Stimulated activated CD8-positive, alpha-beta memory T cell treated with anti-CD3 and anti-CD28 coated beads, Interleukin-4, amount 100 ng/mL, for 4 hours (primary cell): ENCODE measurements at places on chromosomes 4 and X.

GRCh38 chr4:155526452-155527169 lies 140.0 kb upstream of the GUCY1A1 start:
- no peak for DNase-seq

GRCh38 chrX:150216716-150217115 lies 146.4 kb upstream of the MAMLD1 start:
- no peak for DNase-seq

DNA sequence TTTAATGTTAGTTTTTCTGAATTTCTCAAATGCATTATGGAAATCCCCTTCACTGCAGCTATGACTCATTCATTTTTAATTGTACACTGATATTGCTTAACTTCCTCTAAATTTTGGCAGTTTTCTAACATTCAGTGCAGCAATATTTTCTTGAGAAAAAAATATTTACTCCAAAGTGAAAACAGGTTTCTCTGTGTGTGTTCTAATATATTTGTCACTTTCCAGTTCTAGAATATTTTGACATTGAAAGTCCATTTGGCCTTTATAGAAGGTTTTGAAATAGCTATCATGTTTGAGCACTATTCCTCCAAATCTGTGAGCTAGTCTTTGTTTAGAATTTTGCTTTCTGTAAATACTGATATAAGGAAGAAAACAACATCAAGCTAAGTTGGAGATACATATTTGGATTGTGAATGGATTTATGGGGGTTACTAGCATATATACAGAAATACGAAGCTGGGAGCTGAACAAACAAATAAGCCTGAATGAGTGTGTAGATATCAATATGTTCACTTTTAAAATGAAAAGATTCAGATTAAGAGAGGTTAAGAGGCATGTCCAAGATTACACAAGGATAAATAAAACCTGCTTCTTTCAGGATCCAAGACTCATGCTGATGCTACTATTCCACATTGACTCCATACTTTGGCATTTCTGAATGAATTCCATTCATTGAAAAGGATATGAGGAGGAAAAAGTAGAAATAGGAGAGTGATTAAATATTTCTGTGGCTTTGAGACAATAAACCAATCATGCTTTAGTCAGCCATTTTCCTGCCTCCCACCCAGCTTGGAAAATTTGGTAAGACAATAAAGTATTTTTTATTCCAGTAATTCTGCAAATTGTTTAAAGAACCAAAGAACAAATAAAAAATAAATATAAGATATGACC lies 57.3 kb upstream of the SLIT2 start:
- DNase-seq, result no peak

GRCh38 chr4:85778632-85779131 lies 303.7 kb downstream of the ARHGAP24 start:
- no peak for DNase-seq

DNA sequence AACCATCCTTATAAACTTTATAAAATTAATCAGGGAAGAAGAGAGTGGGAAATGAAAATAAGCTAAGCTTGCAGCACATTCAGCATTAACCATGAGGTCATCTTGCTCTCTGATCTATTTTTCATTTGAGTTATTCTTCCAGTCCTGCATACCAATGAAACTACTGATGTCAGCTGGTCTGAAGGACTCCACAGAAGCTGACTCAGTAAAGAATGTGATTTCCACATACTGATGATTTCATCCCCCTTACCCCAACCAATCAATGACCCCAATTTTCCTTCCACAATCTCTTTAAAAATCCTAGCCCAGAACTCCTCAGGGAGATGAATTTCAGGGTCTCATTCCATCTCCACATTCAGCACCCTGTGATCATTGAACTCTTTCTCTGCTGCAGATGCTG lies 18.8 kb upstream of the DSPP start:
- DNase-seq, result no peak

GRCh38 chr4:74534936-74535335 lies 90.0 kb downstream of the AREG start:
- DNase-seq, result no peak

- no peak for DNase-seq
These were observed 8.5 kb upstream of the KLHL34 start for GRCh38 chrX:21666679-21667078.

- DNase-seq, result no peak
These were observed 79.8 kb downstream of the FUNDC1 start for GRCh38 chrX:44462850-44463249.

- DNase-seq, result no peak
These were observed 564.5 kb downstream of the ZNF674 start for GRCh38 chrX:45980726-45981125.

GRCh38 chr4:7313347-7313811 lies 121.0 kb downstream of the SORCS2 start:
- no peak for DNase-seq

- DNase-seq, result no peak
These were observed 692.6 kb downstream of the RAB28 start for GRCh38 chr4:12791536-12791935.

- no peak for DNase-seq
These were observed 322.6 kb upstream of the MAOA start for GRCh38 chrX:43333543-43333942.

- no peak for DNase-seq
These were observed 651 bp downstream of the TSPAN6 start for GRCh38 chrX:100635989-100636320.

- no peak for DNase-seq
These were observed 3.4 kb downstream of the CXCL8 start for GRCh38 chr4:73743795-73744194.

DNA sequence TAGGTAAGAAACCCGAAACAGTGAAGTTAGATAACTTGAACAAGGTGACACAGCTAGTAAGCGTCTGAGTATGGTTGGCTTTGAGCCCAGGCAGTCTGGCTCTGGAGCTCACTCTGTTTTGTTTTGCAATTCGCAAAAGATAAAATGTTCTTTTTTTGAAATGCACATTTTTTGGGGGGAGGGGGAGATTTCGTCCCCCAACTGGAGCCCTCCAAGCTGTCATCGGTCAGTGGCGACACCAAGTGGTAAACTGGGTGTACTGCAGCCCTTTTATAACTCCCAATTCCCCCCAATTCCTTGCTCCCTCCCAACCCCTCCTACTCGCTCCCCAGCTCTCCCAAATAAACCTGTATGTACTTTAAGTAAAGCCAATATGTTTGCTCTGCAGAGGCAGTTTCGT lies 2.8 kb upstream of the CLCN5 start:
- DNase-seq, result no peak

DNA sequence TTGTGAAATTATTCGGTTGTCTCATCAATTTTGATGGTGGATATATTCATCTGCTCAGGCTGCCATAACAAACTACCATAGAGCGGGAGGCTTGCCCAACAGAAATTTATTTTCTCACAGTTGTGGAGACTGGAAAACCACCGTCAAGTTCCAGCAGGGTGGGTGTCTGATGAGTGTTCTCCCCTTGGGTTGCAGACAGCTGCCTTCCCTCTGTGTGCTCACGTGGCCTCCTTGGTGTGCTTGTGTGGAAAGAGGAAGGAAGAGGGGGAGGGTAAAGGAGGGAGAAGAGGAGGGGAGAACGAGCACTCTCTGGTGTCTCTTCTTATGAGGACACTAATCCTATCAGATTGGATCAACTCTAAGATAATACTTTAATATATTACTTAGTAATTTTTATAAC lies 123.8 kb upstream of the TEX13D start:
- no peak for DNase-seq

DNA sequence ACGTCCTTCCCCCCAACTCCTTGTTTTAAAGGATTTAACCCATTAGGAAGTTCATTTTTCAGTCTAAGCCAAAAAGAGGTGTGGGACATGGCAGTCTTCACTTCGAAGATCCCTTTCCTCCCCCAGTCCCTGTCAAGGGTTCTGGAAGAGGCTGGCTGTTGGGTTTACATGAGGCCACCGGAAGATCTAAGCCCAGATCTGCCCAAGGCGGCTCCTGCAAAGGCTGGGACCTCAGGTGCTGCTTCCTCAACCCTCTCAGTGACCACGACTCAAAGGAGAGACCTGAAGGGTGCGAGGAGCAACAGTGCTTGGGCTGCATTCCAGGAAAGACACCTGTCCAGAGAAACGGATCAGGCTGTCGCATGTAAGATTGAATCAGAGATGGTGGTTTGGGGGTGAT lies 23.5 kb upstream of the ETNPPL start:
- no peak for DNase-seq

DNA sequence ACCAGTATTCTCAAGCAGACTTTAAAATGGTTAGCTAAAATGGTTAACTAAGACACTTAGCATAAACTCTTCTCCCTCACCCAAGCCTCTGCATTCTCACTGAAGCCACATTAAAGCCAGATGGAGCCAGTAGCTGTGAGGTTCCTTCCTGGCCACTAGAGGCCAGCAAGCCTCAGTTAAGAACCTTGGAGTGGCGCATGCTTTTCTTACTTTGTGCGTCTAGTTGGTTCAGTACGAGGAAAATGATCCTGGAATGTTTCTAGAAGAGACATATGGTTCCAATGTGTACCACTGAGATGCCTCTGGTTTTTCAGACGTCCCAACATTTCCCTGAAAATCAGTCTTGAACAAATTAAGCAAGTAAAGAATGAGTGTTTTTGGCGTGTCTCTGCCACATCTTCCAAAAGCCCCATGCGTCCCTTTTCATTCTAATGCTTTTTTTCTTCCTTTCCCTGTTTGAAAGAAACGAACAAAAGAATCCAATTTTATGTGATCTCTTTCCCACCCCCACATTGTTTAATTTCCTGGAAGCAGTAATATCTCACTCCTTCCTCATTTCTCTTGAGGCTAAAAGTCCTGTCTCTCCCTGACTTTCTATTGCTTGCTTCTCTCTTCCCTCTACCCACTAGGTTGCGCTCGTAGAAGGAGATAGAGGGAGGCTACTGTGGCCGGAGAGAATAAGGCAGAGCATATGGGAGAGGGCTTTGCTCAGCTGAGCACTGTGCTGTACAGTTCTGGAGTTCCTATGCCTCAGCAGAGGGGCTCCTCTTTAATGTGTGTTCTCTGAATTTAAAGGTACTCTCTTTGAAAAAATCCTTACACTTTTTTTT lies 82.9 kb upstream of the TAB3 start:
- DNase-seq, result no peak

GRCh38 chrX:34521563-34521962 lies 135.5 kb downstream of the TMEM47 start:
- no peak for DNase-seq

- no peak for DNase-seq
These were observed 79.3 kb downstream of the NFKB1 start for GRCh38 chr4:102580463-102580842.

DNA sequence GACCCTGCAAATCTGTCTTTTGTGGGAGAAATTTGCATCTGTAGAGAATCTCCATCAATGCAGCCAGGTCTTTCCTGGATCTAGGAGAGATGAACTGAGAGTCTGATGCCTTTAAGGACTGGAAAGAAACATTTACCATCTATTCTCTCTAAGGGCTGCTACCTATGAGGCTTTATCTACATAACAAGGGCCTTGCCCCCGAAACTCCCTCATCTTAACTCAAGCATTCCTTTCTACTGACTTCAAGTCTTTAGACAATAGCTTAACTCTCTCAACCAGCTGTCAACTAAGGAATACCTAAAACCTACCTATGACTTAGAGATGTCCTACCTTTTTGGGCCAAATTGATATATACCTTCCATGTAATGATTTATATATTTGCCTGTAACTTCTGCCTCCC lies 32.1 kb downstream of the MAGEB17 start:
- no peak for DNase-seq

DNA sequence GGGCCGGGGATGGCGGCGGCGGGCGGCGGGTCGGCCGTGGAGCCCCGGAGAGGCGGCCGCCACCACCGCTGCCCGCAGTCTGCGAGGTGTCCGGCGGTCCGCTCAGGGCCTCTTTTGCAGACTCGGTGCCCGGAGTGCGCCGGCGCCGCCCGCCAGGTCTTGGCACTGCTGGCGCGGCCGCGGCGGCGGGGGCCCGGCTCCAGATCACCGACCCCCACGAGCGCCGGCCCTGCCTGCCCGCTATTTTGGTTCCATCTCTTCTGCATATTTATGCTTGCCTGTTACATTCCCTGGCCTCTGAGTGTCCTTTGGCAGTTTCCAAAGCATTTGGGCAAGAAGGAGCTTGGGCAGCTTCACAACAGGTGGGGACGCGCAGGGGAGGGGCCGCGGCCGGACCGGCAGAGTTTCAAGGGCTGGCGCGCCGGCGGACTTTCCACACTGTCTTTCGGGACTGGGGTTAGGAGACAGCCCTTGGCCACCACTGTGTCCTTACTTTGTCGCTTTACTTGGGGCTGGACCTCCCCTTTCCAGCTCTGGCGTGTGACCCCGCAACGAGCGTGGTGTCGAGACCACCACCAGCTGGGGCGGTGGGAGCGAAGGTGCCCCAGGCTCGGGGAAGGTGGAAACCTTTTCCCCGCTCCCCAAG lies 668 bp upstream of the TAPT1 start:
- DNase-seq, result no peak

GRCh38 chr4:88759039-88759894 lies 61.6 kb upstream of the NAP1L5 start:
- no peak for DNase-seq

DNA sequence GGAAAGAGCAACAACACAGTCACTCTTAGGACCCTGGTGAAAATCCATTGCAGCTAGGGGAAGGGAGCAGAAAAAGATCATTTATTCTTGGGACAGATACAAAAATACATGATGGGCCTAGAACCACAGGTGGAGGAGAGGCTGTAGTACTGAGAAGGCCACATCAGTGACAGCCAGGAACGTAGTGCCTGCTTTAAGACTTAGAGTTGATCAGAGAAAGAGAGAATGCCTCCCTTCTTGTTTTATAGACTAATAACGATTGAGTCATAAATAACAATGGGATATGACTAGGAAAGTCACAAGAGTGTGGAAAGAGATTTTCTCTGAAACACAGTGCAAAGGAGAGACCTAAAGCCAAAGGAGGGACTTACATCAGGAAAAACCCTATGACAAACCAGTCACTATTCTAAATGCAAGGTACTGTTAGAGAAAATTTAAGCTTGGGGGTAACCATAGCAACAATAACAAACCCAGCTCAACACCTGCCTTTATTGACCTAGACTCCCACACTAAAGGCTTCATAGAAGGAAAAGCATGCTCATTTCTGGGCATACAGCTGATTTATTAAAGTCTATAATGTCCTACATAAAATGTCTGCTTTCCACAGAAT lies 1015.0 kb upstream of the GRID2 start:
- DNase-seq, result no peak

- no peak for DNase-seq
These were observed 72.0 kb downstream of the FAT1 start for GRCh38 chr4:186651624-186652023.

- DNase-seq, result no peak
These were observed 15.1 kb downstream of the LRPAP1 start for GRCh38 chr4:3516836-3517730.

- no peak for DNase-seq
These were observed 17.6 kb upstream of the C4orf50 start for GRCh38 chr4:6035786-6036185.

- DNase-seq, result no peak
These were observed 124.1 kb upstream of the LIMCH1 start for GRCh38 chr4:41413670-41414411.

DNA sequence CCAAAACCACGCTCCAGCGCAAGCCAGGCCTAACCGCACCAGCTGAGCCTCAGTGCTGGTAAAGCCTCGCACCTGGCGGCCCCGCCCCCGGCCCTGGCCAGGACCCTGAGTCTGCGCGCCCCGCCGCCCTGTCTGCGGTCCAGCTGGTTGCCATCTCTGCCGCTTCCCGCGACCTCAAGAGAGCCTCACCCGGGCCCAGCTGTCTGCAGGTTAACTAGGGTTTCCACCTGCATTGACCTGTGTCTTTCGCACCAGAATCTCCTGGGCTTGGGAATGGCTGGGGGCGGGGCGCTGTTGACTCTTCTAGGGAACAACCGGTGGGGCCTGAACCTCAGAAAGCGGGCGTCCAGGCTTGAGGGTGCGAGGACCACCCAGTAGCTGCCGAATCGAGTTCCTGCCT lies 207.7 kb upstream of the PRPS2 start:
- DNase-seq, result no peak
